RWPE1 (cell line): ENCODE measurements at places on chromosomes 7 and 10.
A peak's percentile ranks its signal among the peaks of the same experiment; 100 is the strongest.

GRCh38 chr10:8146650-8147049, 92.2 kb downstream of the GATA3 start:
- DNase-seq, result peak; percentile 57

GRCh38 chr7:92282930-92283329, 37.2 kb downstream of the ANKIB1 start:
- DNase-seq, result no peak

GRCh38 chr7:156058248-156058647, 246.0 kb upstream of the SHH start:
- DNase-seq, result no peak

DNA sequence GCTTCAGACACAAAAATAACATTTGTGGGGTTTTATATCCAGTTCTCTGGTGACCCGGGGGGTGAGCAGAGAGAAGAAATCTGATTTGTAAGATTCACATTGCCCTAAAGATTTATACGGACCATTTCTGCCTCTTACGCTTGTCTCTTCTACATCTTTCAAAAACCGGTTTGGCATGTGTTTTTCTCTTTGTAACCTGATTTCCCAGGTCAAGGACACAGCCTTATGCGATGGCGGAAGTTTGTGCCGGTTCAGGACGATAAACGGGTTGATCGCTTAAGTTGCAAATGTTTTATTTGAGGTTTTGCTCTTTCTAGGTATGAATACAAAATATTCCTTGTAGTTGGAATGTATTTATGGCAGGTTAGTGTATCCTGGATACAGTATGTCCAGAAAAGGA, 61.6 kb upstream of the SH2B2 start:
- no peak for DNase-seq

GRCh38 chr7:78073609-78074382, 275.2 kb downstream of the PHTF2 start:
- DNase-seq, result no peak

GRCh38 chr7:24102988-24103387, 181.0 kb upstream of the NPY start:
- no peak for DNase-seq

DNA sequence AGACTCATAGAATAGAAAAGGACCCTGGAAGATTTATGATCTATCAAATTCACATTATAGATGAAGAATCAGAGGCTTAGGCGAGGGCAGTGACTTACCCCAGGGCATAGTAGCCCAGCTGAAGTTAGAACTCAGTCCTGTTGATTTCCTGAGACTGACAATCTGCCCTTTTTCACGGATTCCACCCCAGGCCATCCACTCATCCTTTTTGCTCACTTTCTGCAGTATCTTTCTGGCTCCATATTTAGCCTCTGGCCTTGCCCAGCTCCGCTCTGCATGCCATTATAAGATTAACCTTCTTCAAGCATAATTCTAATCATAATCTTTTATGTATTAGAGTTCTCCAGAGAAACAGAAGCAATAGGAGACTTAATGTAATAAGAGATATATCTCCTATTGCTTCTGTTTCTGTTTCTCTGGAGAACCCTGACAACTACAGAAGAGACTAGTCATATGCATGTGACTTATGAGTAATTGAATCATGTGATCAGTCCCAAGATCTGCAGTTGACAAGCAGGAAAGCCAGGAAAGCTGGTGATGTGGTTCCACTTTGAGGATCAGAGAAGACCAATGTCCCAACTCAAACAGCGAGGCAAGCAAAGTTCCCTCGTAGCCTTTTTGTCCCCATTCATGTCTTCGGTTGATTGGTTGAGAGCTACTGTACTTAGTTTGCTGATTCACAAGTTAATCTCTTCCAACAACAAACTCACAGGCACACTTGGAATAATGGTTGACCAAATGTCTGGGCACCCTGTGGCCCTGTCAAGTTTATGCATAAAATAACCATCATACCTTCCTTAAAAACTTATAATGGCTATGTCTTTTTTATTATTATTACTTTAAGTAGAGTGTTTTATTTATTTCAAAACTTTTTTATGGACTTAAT, 412.1 kb downstream of the SUGCT start:
- DNase-seq, result no peak

- DNase-seq, result peak; percentile 40
These were observed at the start of gene ADAMTS14 for GRCh38 chr10:70672165-70673042. ADAMTS14 (plus strand) TSS chr10:70672506; CDS start chr10:70672803, 297 bp downstream.
